ENCODE measurements at places on chromosomes 11 and 22.

- DNase-seq: no peak
Measured at GRCh38 chr11:16605389-16605893, 133.0 kb upstream of the C11orf58 start.

DNA sequence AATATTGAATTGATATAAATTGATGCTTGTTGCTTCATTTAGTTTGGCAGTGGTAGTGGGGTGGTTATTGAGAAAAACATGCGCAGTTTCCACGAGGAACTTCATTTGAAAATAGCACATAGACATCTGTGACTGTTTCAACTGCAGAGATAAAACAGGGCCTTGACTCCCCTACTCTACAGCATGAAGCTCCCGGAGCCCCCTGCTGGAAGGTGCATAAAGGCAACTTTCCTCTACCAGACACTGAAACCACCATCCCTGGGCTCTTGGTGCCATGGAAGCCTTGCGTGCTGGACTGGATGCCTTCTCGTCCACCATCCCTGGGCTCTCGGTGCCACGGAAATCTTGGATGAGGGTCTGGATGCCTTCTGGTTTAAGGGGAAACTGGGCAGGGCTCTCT is 195.9 kb downstream of the CSNK2A3 start:
- peak; percentile 10 for DNase-seq

DNA sequence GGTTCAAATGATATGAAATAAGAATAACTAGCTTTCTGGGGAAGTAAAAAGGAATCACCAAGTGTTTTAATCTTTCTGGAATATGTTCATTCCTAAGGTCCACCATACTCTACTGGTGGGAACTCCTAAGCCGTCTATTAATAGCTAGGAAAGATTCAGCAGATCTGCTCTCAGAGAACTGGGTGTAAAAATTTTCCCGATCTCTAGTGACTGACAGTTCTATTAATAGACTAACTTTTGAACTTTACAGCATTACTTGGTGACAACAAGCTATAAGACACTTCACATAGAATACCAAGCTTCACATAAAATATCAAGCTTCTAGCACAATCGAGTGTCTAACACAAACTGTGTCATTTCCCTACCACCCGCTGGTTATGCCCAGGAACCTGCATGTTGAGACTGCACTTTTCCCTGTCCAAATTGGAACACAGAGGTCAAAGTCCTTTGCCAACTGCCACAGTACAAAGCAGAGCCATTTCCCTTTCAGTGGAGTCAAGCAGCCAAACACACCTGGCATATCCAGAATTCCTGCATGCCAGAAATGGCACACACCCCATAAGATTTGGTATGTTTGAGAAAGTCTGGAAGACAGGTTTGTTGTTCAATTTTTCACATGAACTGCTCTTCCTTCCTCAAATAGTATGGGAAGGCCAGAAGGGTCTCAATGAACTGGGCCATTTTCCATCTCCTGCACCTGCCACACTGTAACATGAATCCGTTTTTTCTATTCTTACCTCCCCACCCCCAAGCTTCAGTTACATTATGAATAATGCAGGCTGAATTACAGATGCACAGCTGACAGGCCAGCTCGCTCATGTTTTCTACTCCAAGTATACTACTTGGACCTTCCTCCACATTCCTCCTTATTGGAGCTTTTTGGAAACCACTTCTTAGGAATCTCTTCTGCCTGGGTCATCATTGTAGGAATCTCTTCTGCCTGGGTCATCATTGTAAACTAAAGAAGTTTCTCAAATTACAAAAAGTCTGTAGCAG is 3.7 kb downstream of the OSBP start:
- no peak for DNase-seq

DNA sequence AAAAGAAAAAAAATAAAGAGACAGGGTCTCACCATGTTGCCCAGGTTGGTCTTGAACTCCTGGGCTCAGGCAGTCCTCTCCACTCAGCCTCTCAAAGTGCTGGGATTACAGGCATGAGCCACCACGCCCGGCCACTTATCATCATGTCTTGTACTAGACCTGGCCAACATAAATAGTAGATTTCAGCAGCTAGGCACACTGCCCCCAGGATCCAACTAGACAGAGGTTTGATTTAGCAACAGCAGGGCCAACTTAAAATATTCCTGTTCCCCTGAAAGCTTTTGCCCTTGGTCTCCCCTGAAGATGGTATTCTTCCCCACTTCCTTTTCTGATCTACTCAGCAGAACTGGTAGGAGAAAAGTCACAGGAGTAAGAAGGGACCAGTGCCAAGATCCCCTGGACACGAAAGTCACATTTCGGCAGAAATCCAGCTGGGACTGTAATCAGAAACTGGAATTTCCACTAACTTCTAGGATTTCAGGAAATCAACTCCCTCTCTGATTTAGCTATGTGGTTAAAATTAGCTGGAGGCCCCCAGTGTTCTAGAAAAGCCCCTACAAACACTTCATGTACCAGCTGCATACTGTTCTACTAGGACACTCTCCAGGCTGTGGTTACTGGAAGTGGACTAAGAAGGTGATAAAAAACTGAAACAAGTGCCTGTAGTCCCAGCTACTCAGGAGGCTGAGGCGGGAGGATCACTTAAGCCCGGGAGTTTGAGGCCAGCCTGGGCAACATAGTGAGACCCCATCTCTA is 8.9 kb upstream of the PPP2R1B start:
- DNase-seq: no peak

DNA sequence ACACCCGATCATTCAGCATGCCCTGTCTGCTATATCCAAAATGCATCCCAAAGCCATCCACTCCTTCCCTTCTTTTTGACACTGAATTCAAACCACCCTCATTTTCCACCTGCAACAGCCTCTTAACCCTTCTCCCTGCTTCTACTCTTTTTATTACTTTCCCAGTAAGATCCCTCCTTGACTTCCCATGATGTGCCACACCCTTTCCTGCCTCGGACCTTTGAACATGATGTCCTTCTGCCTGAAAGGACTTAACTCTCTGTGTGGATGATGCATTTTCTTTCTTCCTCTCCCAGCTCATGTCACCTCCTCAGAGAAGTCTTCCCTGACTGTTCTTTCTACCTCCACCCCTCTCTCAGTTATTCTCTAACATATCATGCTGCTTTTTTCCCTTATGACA is 36.5 kb downstream of the HTR3A start:
- DNase-seq: no peak

GRCh38 chr11:107157809-107158187 is 139.5 kb upstream of the GUCY1A2 start:
- DNase-seq: no peak

- DNase-seq: no peak
Measured at GRCh38 chr22:47374901-47375575, 612.6 kb downstream of the TBC1D22A start.

DNA sequence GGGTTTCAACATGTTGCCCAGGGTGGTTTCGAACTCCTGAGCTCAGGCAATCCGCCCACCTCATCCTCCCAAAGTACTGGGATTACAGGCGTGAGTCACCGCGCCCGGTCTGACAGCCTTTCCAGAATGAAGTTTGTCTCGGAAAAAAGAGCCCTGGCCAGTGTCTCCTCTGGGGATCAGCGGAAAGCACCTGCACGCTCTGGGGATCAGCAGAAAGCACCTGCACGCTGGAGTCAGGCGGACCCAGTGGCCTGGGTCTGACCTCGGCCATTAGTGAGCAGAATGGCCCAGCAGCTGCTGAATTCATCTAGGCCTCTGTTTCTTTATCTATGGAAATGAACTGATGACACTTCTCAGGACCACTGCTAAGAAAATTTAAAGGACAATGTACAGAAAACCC is 10.5 kb upstream of the TESMIN start:
- DNase-seq: no peak

- DNase-seq: no peak
Measured at GRCh38 chr11:118757876-118758399, 33.0 kb downstream of the DDX6 start.

DNA sequence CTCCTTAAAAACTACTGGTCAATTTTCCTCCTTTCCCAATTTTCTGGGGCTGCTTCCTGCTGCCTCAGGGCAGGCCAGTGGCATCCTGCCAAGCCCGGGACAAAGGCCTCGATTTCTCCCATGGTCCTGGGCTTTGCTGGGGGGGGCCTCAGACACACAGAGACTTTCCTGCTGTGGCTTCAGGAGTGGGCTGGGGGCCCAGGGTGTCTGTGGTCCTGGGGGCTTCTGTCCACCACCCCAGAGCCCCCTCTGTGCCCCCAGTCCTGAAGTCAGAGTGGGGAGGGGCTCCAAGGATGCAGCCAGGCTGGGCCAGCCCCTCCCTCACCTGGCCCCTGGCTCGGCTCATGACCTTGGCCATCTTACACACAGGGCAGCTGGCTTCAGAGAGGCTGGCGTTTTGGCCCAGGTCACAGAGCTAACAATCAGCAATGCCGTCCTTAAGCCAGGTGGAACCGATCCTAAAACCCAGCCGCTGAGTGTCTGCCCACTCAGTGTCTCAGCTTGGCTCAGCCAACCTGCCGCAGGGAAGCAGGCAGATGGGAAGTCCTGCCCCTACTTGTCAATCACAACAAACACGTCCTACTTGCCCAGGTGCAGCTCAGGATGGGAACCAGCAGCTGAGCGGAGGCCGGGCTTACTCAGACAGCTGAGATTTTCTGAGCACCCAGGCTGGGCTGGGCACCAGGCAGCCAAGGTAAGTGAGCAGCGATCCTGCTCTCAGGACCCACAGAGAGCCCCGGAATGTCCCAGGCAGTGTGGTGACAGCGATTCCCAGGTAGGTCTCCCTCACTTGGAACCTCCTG is 34.6 kb downstream of the OSBPL5 start:
- DNase-seq: no peak

DNA sequence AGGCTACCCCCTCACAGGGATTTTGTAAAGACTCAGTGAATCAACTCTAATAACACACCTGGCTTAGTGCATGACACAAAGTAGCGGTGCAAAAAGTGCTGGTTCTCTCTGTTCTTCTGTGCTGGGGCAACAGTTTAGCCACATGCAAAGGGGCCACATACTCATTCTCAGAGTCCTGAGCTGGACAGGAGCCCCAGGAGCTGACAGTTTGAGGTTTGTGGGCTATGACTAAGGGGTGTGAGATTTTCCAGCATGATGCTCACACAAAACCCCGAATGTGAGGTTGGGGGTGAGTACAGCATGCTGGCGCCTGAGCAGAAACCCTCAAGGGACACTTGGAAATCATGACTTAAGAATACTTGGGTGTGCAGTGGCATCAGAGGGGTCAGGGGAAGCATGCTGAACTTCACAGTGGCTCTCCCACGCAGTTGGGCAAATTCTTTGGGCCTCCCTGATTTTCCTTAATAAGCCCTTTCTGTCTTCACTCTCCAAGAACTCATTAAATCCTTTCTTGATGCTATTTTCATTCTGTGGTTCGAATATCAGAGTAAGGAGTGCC is 31.0 kb downstream of the TMPRSS5 start:
- no peak for DNase-seq

- DNase-seq: no peak
Measured at GRCh38 chr11:65104628-65105027, 7.0 kb upstream of the TM7SF2 start.

DNA sequence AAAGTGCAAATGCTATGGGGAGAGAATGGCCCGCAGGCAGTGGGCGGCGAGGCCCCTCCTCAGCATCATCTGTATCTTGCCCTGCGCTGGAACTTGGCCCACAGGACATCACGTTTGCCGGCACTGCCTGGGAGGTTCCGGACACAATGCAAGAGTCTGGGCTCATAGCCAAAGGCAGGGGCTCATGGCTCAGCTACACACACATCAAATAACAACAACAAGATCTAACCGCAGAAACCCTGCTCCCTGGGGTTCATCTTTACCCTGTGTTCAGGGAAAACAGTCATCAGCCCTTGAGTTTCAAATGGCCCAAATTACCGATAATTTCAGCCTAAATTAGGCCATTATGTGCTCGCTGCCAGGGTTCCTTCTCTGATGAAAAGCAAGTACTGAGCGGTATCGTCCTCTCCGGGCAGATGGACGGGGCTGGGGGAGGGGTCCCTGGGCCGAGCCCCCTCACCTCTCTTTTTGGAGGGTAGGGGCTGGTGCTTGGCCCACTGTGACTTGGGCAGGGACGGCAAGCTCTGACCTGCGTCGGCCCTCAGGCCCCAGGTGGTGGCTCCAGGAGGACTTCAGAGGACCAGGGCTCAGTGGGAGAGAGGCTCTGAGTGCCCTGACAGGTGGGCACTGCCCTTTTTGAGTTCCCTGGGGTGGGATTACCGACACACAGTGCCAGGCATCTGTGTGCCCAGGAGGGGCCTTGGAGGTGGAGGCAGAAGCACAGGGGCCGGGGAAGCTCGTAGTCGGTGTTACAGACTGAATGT is 25.0 kb upstream of the GAL start:
- DNase-seq: peak; percentile 51

DNA sequence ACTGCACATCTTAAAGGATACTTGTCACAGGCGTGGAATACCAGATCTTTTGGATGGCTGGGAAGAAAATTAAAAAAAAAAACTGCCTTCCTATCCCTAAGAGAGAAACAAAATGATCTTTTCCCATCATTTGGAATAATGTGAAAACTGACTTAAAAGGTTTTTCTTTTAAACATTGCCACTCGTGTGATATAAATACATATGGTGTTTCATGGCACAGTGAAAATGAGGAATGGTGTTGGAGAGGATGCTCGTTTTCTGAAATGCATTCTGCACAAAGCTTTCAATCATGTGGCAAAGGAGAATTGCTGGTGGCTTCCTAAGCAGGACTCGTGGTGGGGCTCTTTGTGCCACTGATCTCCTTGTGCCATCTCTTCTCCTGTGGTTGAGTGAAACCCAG is 74.9 kb upstream of the LRRC4C start:
- no peak for DNase-seq

- DNase-seq: no peak
Measured at GRCh38 chr22:44825310-44826150, 73.2 kb downstream of the ARHGAP8 start.

- no peak for DNase-seq
Measured at GRCh38 chr11:17197431-17197898, 10.3 kb downstream of the PIK3C2A start.

DNA sequence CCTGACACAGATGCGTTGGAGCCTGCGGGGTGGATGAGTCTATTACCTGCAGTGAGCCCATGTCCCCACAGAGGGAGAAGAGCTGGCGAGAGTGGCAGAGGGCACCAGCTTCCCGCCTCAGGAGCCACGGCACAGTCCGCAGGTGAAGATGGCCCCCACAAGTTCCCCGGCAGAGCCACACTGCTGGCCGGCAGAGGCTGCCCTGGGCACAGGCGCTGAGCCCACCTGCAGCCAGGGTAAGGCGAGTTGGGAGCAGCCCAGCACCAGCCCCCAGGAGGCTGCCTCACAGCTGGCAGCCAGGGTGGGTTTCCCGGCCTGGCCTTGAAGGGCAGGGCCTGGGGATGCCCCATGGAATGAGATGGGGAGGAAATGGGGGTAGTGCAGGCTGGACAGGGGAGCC is 5.2 kb upstream of the SUSD2 start:
- no peak for DNase-seq

GRCh38 chr22:32622004-32622743 is 147.6 kb downstream of the FBXO7 start:
- DNase-seq: no peak
